A172 (cell line): ENCODE measurements at places on chromosomes 6 and 20.

DNA sequence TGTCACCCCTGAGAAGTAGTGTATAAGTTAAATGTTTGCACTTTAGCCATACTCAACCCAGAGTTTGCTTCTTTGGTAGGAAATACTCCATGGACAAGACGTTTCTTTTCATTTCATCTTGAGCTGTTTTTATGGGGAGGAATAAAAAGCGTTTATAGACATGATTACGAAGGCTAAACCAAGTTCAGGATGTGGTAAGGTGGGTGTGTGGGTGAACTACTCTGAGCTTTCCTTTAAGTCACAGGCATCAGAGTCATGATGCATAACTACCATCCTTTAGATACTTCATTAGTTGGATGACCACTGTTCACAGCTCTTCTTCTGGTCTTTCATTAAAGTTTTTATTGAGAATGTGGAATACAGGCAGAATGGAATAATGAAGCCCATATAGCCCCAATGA, 48.9 kb downstream of the EBF4 start:
- no peak for DNase-seq

DNA sequence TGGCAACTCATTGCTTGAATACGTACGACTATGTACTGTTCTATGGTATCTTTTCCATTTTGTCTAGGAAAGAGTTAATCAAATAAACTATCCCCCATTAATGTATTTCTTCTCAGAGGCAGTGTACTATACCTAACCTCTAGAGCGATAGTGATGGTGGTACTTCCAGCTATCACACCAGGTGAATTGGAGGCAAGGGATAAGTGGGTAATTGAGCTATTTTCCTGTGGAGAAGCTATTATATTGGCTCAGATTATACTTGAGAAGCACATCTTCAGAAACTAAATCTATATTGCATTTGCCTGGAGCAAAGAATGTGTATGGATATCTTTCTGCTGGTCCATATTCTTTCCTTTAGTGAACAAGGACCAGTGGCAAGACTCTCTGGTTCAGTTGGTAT, 430.7 kb upstream of the KHDRBS2 start:
- DNase-seq: no peak

- DNase-seq: peak; percentile 27
Measured at GRCh38 chr6:30612213-30612612, 4.8 kb downstream of the PPP1R10 start.

GRCh38 chr6:113691260-113691656, 165.9 kb upstream of the MARCKS start:
- no peak for DNase-seq

DNA sequence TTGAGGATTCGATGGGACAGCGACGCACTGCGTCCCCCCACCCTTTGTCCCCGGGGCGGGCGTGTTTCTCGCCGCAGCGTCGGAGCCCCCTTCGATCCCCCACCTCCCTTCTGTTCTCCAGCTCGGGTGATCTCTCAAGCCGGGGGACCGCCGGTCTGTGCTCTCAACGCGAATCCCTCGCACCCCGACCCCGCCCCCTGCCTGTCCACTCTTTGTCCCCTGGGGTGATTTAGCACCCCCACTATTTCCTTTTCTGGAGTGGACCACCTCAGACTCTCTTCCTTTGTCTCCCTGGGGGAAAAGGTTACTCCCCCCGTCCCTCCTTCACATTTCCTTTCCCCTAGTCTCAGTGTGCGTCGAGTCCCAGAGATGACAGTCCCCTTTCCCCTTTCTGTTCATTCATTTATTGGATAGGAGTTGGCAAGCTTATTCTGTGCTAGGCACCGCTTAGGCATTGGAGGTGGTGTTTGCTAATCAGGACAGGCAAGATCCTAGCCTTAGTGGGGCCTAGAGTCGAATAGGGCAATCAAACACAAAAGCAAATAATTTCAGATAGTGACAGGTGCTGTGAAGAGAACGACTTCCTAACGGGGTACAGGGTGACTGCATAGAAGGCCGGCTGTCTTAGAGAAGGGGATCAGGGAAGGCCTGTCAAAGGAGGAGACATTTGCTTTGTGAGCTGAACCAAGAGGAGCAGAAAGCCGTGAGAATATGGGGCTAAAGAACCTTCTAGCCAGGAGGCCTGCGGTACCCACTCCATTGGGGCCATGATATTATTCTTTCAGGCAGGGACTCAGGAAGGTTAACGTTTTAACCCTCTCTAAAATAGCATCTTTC, 741 bp downstream of the PTPN1 start:
- DNase-seq: no peak

DNA sequence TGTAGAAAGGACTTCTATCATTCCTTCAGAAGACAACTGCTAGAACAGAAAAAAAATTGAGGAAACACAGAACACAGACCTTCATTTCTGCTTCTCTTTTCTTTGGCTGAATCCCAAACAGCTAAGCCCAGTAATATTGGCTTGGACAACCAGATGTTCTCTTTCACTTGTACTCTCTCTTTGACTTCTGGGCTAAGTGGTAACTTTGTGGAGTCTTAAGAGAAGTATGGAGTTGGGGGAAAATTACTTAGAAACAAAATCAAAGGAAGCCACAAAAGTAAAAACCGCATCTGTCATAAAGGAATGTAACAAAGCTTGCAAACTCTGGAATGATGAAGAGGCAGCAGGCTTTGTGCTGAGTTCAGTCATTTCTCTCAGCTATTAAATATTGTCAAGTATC, 587.5 kb downstream of the CBLN4 start:
- DNase-seq: no peak

DNA sequence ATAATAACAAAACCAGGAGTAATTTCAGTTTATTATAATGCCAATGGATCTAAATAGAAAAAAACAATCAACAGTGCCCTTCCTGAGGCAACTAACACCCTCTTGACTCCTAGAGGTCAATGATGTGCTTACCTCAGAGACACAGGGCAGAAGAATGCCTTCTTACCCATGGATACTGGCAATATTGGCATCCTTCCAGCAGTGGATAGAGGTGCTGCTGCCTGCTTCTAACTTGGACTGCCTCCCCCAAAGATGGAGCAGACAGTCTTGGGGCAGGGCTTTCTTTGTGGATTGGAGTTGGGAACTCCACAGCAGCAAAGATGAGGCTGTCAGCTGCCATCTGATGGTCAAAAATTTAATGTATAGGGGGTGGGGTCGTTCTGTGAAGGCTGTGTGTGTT, 78.7 kb downstream of the AK9 start:
- no peak for DNase-seq

DNA sequence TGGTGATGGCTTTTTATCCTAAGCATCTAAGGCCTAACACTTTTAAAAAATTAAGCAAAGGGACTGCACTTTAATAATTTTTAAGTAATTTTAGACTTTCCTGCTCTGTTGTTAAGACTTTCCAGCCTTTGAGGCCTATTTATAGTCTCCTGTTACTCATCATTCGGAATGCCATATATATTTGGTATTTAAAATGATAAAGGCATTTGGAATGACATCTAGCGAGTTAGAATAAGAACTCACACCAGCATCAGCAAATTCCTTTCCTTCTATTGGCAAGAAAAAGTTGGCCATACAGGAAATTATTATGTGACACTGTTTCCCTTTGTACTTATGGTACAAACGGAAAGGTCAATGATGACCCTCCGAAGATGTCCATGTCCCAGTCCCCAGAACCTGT, 88.1 kb upstream of the STMND1 start:
- peak; percentile 78 for DNase-seq

GRCh38 chr6:130206479-130206878, 16.3 kb downstream of the SAMD3 start:
- DNase-seq: no peak

- DNase-seq: no peak
Measured at GRCh38 chr6:1705183-1705582, 95.5 kb downstream of the FOXC1 start.

DNA sequence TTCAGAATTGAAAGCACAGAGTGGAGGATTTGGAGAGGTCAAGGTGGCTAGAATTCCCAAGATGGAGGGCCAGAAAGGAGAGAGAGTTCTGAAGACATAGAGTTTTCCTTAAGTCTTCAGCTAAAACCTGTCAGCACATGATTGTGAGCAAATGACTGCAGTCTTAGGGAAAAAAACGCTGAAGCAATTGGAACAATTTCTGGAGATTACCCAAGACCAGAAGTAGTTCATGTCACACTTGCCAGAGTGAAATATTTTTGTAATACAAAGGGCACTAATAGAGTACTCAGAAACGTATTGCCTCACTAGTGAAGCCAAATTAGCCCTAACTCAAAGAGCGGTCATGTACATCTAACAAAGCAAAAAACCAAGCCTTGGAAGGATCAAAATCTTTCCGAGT, 541.3 kb upstream of the MARCKS start:
- DNase-seq: no peak

DNA sequence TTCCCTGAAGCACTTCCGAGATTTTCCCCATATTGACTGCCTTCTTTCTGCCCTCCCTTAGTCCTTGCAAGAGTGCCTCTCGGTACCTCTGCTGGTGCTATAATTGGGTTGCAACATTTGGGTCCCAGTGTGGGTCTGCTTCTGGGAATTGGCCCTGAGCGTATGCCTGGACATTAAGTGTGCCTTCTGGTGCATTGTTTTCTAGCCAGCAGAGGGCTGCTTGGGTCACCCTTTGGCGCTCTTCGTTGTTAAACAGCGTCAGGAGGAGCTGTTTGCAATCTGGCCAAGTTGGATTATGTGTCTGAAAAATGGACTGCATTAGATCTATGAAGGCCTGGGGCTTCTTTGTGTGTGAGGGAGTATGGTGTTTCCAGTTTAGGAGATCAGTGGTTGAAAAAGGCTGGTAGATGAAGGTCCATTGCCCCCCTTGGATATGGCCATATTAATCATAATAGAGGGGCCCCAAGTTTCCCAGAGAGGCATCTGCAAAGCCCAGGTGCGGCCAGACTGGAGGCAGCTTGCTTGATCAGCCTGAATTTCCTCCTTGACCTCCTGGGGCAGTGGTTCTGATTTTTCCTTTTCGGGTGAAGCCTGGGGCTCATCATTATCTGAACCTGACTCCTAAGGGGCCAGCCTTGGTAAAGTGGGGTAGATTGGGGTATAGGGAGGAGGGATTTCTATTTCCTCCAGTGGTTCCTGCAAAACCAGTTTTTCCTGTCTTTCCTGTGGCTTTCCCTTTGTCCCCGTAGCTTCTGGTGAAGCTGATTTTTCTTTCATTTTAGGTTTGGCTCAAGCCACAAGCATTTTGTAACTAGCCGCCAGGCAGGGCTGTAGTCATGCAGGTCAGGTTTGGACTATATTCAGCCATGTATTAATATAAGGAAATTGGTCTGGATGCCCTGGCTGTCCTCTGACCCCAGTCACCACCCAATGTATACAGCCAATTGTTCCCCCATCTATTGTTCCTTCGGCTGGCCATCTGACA, 85.4 kb upstream of the GPR6 start:
- no peak for DNase-seq

GRCh38 chr20:59526242-59527225, 77.8 kb upstream of the PHACTR3 start:
- DNase-seq: no peak

- peak; percentile 91 for DNase-seq
Measured at GRCh38 chr6:28865401-28866204, 58.2 kb downstream of the TRIM27 start.

- DNase-seq: peak; percentile 45
Measured at GRCh38 chr6:42963855-42964605, 3.5 kb downstream of the GNMT start.

- no peak for DNase-seq
Measured at GRCh38 chr6:3929281-3929798, 80.2 kb downstream of the FAM50B start.

DNA sequence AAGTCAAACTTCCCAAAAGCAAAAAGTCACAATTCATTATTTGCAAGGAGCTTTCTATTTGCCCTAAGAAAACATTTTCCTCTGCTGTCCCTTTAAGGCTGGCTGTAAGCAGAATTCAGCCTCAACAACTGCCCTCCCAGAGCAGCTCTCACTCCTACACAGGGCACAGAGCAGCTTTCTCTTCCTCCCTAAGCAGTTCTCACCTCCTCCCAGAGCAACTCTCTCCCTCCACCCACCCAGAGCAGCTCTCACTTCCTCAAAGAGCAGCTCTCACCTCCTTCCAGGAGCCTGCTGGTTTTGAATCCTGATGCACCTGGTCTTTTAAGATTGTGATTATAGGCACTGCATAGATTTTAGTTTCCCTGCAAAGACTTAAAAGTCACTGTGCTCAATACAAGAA, 120.6 kb upstream of the TMEM181 start:
- no peak for DNase-seq

- no peak for DNase-seq
Measured at GRCh38 chr6:156582509-156582992, 194.6 kb upstream of the ARID1B start.

GRCh38 chr20:15077733-15078250, 740.4 kb upstream of the FLRT3 start:
- no peak for DNase-seq

DNA sequence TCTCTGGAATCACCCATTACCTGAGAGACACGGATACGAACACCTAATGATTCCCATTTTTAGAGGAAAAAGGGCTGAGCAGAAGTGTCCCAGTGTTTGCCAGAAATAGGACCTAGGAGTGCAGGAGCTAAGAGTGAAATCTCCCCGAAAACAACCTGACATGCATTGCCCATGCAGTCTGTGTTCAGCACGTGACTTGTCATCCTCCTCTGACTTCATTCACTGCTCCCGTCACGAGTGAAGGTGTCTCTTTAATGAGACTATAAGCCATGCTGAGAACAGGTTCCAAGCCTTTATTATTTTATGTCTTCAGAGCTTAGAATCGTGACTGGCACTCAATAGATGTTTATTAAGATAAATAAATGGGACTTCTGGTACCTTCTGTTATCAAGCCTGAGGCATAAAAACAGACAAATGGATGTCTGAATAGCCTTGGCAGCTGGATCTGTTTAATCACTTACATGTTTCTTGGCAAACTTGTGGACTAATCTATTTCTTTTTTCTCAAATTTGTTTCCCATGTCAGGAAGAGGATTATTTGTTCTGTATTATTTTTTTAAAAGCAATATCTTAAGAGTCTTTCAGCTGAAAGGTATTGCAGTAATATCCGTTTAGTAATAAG, 3.7 kb upstream of the MLIP start:
- no peak for DNase-seq

- no peak for DNase-seq
Measured at GRCh38 chr20:62248890-62249560, 10.7 kb downstream of the OSBPL2 start.

- no peak for DNase-seq
Measured at GRCh38 chr20:59146780-59147565, 16.6 kb upstream of the ZNF831 start.
